T-helper 2 cell treated with Interferon-gamma antibody and Interleukin-4, amounts not matched to agents 100 ng/mL and 5 ng/mL, for 36 hours (primary cell): ENCODE measurements at places on chromosomes 3 and 15. TPM values are rescaled to one million over a fixed set of nuclear protein-coding genes. Genes with fewer than 3 reads are reported as not detected.

Gene BCL2A1
- total RNA-seq: 17.5 and 20.0 TPM in 2 replicates

Gene INKA1
- total RNA-seq: 0.41 and 0.82 TPM in 2 replicates

Gene CPNE4
- total RNA-seq: not detected in 2 replicates

Gene CD276
- total RNA-seq: 1.1 and 2.8 TPM in 2 replicates

Gene RMDN3
- 35.7 and 37.9 TPM in 2 replicates for total RNA-seq

Gene GOLGA8M
- total RNA-seq: 3.9 and 4.4 TPM in 2 replicates

Gene SLC6A20
- not detected in 2 replicates for total RNA-seq

Gene SCAPER
- 25.0 and 28.8 TPM in 2 replicates for total RNA-seq

Gene SERPINI1
- 1.4 and 2.1 TPM in 2 replicates for total RNA-seq

Gene GPR171
- 154 and 170 TPM in 2 replicates for total RNA-seq

Gene FGF12
- not detected in 2 replicates for total RNA-seq

Gene CACNA2D2
- total RNA-seq: 0.41 and 0.68 TPM in 2 replicates

Gene ALDH1L1
- total RNA-seq: not detected in 2 replicates

Gene ZNF717
- total RNA-seq: 8.3 and 10.2 TPM in 2 replicates

Gene GOLGA8O
- total RNA-seq: 5.3 and 5.7 TPM in 2 replicates

Gene GPR62
- total RNA-seq: not detected in 2 replicates

Gene PDZRN3
- not detected in 2 replicates for total RNA-seq

Gene FBXW12
- total RNA-seq: not detected in 2 replicates

Gene TPRA1
- total RNA-seq: 27.9 and 31.1 TPM in 2 replicates

Gene GOLGA8T
- total RNA-seq: 0.14 TPM in 1 of 2 replicates, not detected in the other

Gene SCAANT1
- not detected in 2 replicates for total RNA-seq
